NCI-H1105 (cell line): ENCODE measurements at places on chromosomes 1 and 21.

GRCh38 chr1:118118873-118119463 lies 66.1 kb downstream of the SPAG17 start:
- DNase-seq, result no peak

DNA sequence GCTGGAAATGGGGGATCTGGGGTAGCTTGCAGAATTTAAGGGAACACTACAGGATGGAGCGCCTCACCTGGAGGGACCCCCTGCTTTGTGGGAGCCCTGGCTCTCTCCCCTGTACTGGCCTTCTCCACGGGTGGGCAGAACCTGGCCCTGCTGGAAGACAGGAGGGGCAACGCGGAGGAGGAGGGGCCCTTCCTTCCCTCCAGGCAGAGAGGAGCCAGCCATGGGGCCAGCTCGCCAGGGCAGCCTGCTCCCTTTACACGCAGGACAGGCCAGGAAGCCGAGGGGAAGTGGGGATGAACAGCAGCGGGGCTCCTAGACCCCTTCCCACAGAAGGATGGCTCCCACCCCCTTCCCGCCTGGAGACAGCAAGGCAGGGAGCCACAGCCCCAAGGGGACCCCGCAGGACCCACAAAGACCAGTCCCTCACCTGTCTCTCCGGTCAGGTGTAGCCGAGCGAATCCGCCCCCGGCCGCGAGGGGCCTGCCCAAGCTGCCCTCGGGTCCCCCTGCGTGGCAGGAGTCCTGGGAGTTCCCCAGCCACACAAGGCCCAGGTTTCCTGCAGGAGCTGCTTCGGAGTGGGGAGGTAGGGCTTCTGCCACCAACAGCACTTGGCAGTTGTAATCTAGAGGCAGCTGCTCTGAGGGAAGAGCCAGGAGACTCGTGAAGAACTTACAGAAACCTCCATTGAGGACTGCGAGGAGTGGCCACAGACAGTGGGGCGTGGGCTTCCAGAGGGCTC lies 1.6 kb upstream of the SLC19A1 start:
- no peak for DNase-seq

DNA sequence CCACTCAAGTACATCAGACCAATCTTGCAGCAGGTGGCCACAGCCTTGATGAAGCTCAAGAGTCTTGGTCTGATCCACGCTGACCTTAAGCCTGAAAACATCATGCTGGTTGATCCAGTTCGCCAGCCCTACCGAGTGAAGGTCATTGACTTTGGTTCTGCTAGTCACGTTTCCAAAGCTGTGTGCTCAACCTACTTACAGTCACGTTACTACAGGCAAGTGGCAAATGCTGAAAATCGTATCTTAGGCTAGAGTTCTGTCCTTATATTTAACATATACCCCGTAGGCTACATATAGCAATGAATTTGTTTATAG lies 12.1 kb downstream of the HIPK1 start:
- DNase-seq, result no peak

GRCh38 chr1:101148980-101149379 lies 87.8 kb upstream of the S1PR1 start:
- DNase-seq, result no peak

GRCh38 chr1:14037101-14037847 lies 337.3 kb downstream of the PRDM2 start:
- no peak for DNase-seq

GRCh38 chr1:208235356-208235981 lies 8.7 kb downstream of the PLXNA2 start:
- DNase-seq, result no peak

DNA sequence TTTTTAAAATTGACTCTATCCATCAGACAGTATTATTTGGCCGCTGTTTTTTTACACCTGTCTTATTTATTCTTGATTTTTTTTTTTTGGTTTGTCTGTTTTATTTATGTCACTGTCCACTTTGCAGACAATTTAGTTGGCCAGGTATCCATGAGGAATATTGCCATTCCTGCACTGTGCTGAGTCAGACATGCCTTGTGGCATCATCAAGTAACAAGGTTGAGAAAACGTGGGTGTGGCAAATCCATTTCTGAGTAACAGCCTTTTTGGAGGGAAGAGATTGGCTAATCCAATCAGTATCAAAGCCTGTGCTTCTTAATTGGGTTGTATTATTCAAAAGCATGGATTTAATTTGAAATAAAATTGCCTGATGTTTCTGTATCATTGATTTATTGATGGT lies 463.1 kb downstream of the USP25 start:
- no peak for DNase-seq

DNA sequence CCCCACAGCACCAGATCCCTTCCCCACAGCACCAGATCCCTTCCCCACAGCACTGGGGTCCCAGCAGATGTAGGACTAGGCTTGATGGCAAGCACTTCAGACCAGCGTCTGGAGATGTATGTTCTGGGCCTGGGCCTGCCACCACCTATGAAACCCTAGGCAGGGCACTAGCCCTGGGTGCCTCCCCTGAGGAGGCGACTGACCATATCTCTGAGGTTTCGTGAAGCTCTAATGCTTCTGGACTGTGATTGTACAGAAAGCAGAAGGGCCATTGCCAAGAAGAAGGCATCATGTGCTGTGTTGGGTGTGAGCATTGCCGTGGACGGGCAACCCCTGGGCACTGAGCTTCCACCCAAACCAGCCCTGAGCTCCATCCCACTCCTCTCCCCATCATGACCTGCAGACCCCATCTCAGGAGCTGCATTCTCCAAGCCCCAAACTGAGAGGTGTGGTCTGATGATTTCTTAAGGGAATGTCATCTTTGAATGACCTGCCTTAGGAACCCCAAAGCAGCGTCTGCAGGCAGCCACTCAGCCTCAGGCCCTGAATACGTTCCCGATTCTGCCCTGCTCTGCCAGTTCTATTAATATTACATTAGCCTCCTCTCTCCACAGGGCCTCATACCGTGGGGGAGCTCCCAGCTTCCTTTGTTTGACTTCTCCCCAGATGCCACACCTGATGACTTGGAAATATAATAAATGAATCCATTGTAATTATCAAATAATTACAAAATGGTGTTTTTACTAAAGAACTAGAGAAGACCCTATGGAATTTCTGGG lies 163.4 kb downstream of the TRIM33 start:
- DNase-seq, result no peak

- DNase-seq, result no peak
Measured at GRCh38 chr1:209391792-209392191, 191.7 kb upstream of the CAMK1G start.
